ENCODE measurements at places on chromosomes 3 and 15. TPM values are rescaled to one million over a fixed set of nuclear protein-coding genes. Genes with fewer than 3 reads are reported as not detected.

HIGD2B gene
- not detected for polyA plus RNA-seq

B3GNT5 gene
- polyA plus RNA-seq: 5.2 TPM

DNA sequence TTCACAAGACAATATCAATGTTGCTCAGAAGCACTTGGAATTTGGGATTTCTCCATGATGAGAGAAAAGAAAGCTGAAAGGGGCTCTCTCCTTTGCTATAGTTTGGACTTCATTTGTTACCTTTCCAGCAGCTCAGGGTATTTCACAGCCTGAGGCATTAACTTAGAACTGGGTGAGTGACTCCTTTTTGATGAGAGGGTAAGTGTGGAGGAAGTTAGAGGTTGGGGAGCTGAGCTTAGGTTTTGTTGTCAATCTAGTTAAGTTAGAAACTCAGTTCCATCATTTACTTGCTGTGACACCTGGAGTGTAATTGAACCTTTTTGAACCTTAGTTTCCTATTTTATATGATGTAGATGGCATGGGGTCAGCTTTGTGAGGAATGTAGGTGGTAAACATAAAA lies 359.1 kb downstream of the PDCD6IP start:
- no peak for DNase-seq

SCAANT1 gene
- polyA plus RNA-seq: not detected

NLGN1 gene
- 0.49 TPM for polyA plus RNA-seq

- DNase-seq: no peak
Measured at GRCh38 chr15:73334086-73334485, 34.7 kb downstream of the HCN4 start.

- no peak for DNase-seq
Measured at GRCh38 chr3:135158520-135158919, 363.5 kb downstream of the EPHB1 start.

MESP1 gene
- 2.1 TPM for polyA plus RNA-seq

PTX3 gene
- polyA plus RNA-seq: 2.9 TPM

GRCh38 chr3:182239316-182239715 lies 527.6 kb downstream of the SOX2 start:
- no peak for DNase-seq

- DNase-seq: peak; percentile 87
Measured at GRCh38 chr3:110881069-110881468, 190.5 kb upstream of the NECTIN3 start.

- DNase-seq: no peak
Measured at GRCh38 chr15:59373215-59373614, 544 bp upstream of the MYO1E start.

GRCh38 chr15:91769476-91769875 lies 84.0 kb upstream of the SLCO3A1 start:
- no peak for DNase-seq

GRCh38 chr3:17581421-17582080 lies 160.9 kb downstream of the TBC1D5 start:
- DNase-seq: no peak

DNA sequence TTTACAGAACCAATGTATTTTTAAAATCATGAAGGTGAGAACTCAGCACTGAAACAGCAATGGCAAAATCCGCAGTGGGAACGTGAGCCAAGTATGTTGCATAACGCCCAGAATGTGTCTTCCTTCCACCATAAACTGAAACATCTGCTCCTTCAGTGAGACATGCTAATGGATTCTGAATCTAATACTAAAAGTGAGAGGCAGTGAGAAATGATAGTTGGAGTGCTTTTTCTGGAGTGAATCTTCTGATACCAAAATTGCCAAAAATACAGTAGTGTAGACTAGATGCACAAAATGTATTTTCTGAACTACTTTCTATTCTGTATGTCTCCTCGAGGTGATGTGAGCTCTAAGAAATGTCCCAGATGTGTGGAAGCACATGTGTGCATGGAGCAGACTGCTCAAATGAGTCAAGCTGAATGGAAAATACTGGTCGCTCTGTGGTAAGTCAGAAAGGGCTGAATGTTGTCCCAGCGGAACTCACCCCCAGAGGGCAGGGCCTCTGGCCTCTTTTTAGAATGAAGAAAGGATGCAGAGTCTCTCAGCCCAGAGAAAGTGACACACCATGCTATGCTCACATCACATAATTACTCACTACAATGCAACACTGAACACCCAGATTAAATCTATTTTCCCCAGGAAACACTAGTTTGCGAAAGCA lies 73.0 kb downstream of the ATP10A start:
- no peak for DNase-seq

GRCh38 chr3:45123581-45124269 lies 22.5 kb downstream of the CDCP1 start:
- no peak for DNase-seq

GRCh38 chr3:1456781-1457311 lies 364.0 kb downstream of the CNTN6 start:
- DNase-seq: no peak

- no peak for DNase-seq
Measured at GRCh38 chr3:195032106-195032759, 238.7 kb downstream of the XXYLT1 start.

DNA sequence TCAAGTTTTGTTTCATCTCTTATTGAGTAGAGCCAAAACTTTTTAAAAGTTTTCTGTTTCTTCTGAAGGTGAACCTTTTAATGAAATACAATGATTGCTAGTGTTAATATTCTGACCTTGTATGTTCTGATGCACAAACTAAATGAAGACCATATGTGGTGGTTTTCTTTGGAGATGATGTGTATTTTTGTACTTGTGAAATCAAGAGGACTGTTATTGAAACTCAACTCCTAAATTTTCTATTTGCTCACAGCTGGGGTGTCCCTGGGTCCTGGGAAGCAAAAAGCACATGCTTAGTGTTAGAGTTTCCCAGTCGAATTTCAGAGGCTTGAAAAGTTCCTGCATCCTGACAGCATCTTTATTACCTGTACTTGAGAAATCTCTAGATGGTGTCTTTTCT lies 1185.8 kb upstream of the ALCAM start:
- DNase-seq: no peak

CACNA2D2 gene
- polyA plus RNA-seq: 5.7 TPM

DNA sequence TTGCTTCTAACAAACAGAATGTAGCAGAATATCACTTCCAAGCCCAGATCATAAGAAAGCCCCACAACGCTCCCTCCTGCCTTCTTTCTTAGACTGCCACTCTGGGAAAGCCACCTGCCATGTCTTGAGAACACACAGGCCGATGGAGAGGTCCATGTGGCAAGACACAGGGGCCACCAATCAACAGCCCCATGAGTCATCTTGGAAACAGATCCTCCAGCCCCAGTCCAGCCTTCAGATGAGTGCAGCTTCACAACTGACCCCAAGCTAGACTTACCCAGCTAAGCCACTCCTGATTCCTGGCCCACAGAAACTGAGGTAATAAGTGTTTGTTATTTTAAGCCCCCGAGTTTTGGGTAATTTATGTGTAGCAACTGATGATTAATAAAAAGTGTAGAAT lies 39.7 kb downstream of the PTH1R start:
- no peak for DNase-seq

SLC4A7 gene
- polyA plus RNA-seq: 3.1 TPM

DNA sequence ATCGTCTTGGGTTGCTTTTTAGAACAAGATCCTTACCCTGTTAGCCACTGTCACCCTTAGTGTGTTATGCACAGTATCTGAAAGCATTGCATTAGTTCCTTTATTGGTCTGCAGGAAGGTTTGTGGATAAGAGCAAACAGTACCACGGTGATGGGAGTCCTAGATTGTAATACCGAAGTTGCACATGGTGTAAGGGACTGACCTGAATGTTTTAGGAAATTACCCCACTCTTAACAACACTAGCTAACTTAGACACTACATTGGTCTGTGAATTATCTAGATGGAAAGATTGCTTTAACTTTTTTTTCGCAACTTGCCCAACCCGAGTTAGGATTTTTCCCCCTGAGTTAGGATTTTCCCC lies 1.3 kb downstream of the STT3B start:
- DNase-seq: no peak

TRH gene
- polyA plus RNA-seq: not detected
